ENCODE measurements at places on chromosomes 12 and 14.

- peak; percentile 19 for DNase-seq
These were observed 133.1 kb downstream of the LRIG3 start for GRCh38 chr12:58787021-58787760.

- no peak for DNase-seq
These were observed 158.4 kb upstream of the RASSF8 start for GRCh38 chr12:25800101-25800500.

DNA sequence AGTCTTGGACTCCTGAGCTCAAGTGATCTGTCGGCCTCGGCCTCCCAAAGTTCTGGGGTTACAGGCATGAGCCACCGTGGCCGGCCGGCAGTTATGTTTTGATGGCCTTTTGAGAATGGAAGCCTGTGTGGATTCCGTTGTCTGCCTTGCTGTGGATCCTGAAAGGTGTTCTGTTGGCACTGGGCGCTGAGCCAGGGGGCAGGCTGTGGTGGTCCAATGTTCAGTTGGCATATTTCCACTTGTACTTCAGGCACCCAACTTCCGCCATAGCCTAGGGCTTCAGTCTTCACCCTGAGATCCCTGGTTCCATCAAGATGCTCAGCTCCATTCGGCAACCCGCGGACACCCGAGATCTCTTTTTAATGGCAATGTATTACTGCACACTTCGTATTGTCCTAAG lies 6.3 kb upstream of the RPLP0 start:
- DNase-seq: no peak

GRCh38 chr12:107429006-107429705 lies 256.4 kb upstream of the PWP1 start:
- peak; percentile 4 for DNase-seq

GRCh38 chr12:53180931-53181645 lies 363 bp upstream of the CSAD start:
- DNase-seq: no peak

GRCh38 chr14:42475289-42475688 lies 868.6 kb downstream of the LRFN5 start:
- DNase-seq: no peak

DNA sequence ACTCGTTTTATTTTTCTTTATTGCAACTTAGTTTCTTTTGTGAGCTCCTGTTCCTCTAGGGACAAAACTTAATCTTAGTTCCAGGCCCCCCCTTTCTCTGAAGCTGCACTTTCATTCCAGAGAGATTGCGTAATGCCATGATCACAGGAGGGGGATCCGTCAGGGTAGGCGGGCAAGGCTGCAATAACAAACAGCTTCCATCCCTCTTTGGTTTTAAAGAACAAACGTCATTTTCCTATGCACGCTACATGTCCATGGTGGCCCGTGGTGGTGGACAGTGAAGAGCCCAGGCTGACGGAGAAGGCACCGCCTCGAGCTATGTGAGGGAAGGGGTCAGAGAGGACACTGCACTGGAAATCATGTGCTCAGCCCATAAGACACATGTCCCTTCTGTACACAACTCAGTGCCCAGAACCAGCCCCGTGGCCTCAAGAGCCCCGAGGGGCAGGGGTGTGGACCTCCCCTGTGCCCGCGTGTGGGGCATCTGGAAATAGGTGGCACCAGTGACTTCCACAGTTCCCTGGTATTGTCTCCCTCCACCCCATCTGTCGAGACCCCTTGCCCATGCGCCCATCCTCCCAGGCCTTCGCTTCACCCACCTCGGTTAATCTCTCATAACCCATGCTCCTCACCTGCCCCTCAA lies 161.4 kb downstream of the ADGRD1 start:
- DNase-seq: no peak

DNA sequence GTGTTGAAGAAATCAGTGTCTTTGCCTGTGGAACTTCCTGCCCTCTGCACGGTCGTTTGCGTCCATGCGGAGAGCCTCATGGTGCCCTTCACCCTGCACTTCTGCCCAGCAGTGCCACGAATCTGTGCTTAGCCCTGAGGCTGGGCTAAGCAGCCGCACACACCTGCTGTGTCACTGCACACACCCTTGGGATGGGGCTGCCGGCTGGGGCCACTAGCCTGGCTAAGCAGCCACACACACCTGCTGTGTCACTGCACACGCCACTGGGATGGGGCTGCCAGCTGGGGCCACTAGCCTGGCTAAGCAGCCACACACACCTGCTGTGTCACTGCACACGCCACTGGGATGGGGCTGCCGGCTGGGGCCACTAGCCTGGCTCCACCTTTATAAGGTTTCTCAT lies 188.5 kb downstream of the KIF26A start:
- no peak for DNase-seq

GRCh38 chr12:52423661-52424500 lies 10.3 kb downstream of the KRT75 start:
- DNase-seq: no peak

- no peak for DNase-seq
These were observed 40.0 kb upstream of the NID2 start for GRCh38 chr14:52108823-52109222.

GRCh38 chr12:45568808-45569207 lies 160.7 kb upstream of the ARID2 start:
- DNase-seq: no peak

GRCh38 chr12:12718853-12719252 lies 1.7 kb downstream of the CDKN1B start:
- DNase-seq: no peak

GRCh38 chr14:101017806-101018560 lies 114.5 kb upstream of the RTL1 start:
- no peak for DNase-seq

DNA sequence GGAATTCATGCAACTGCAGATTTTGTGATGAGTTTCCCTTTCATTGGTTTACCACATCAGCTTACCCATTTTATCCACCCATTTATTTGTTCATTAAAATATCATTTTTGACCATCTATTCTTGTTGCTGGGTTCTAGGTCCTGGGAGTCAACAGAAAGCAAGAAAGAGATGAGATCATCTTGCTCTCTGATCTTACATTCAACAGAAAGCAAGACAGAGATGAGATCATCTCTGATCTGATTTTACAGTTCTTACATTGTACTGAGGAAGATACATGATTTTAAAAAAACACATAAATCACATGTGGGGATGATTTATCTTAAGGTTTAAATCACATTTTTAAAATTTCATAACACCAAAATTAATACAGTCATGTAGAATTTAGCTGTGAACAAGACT lies 2.3 kb downstream of the TAS2R46 start:
- no peak for DNase-seq

- DNase-seq: no peak
These were observed 189.6 kb downstream of the RBM19 start for GRCh38 chr12:113776536-113776935.

- DNase-seq: no peak
These were observed 614.9 kb downstream of the VRK1 start for GRCh38 chr14:97411938-97412612.

DNA sequence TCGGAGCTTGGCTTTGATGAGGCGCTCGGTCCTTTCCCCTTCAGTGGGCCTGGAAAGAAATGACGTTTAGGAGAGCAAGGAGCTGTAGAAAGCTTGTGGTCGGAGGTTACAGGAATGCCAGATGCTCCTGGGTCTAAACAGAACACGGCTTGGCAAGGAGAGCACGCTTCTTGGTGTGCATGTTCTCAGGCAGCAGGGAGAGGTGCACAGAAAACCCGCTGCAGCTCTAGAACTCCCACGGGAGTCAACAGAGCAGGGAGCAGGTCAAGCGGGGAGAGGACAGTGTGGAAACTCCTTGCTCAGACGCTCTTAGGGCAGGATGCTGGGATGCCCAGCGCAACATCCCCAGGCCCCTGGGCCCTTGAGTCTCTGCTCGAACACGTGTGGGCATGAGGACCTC lies 51.0 kb downstream of the SSH1 start:
- no peak for DNase-seq

DNA sequence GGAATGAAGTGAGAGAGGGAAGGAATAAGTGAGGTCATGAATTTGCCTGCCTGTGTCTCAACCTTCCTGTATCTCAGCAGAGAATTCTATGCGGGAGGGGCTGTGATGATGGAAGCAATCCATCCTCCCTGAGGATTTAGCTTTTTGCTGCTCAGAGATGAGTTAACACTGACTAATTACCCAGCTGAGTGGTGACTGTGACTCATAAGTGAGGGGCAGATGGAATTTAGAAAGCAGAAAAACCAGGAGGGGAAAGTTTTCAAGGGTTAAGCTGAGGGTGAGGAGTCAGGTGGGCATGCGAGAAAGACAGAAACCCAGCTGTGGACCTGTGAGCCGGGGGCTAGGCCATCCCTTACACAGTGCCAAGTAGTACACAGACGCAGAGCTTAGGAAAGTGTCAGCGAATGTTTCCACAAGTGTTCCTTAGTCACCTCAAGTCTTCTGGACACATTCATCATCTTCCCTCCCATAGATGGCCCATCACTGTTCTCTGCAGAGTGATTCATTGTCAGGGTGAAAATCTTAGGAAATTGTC lies 277.9 kb downstream of the IPO8 start:
- no peak for DNase-seq

- no peak for DNase-seq
These were observed 1094.3 kb downstream of the VRK1 start for GRCh38 chr14:97891515-97891914.

DNA sequence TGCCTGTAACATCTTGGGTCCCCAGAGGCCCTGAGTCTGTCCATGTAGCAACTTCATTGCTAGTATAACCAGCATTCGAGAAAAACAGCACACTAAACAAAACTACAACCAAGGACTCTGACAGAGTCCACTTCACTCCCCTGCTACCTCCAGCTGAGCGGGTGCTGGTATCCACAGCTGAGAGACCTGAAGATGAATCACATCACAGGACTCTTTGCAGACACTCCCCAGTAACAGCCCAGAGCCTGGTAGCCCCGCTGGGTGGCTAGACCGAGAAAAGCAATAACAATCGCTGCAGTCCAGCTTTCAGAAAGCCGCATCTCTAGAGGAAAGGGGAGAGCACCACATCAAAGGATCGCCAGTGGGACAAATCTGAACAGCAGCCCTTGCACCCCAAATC lies 9.0 kb upstream of the IQSEC3 start:
- DNase-seq: no peak

DNA sequence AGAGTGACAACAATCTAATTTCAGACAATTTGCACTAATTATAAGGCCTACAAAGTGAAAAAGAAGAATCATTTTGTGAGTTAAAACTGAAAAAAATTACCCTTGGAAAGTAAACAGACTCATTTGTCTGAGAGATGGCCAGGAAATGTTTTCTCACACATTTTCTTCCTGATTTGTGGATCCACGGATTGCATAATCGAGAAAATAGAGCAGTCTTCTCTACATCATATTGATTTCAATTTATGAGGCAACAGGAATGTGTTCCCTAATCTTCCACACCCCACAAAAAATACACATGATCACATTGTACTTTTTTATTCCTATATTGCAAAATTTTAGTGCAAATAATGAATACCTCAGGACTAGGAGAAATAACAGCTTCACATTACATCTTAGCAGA lies 160.8 kb downstream of the CCER1 start:
- DNase-seq: no peak

DNA sequence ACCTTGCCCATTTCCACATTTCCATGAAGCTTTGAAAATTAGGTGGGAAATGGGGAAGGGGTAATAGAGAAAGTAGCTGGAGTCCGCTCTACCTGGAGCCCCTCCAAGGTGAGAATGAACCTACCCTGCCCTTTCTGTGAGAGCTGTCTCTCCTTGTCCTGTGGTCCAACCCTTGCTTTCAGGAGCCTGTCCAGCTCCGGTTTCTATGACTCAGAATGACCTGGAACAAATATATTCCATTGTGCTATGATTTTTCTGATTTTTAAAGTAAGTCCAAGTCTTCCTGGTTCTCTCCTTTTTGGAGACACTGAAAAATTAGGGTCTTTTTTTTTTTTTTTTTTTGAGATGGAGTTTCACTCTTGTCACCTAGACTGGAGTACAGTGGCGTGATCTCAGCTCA lies 89.1 kb upstream of the VASH1 start:
- no peak for DNase-seq

DNA sequence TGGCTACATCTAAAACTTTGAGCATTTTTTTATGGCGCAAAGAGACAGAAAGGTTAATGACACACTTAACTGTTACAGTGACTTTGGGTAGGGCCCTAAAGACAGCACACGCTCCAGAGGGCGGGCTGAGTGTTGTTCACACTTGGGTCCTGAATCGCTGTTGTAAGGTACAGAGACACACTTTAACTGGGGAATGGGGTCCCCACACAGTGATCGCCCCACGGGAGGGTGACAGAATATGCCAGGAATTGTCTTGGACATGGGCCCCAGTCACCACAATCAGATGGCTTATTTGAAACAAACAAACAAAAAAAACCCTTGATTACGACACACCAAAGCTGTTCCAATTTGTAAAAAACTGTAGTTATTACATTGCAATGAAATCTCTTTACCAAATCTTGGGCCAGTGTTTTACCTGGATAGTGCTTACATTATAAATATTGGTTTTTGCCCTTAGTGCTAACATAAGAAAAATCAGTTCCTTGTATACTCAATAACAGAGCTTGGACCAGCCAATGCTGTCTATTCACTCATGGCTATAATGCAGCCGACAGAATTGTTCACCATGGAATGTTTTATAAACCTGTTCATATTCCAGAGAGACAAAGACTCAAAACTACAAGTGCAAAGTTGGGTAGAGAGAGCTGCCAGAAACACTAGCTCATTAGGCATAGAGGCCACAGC lies 28.3 kb downstream of the KCTD10 start:
- no peak for DNase-seq

DNA sequence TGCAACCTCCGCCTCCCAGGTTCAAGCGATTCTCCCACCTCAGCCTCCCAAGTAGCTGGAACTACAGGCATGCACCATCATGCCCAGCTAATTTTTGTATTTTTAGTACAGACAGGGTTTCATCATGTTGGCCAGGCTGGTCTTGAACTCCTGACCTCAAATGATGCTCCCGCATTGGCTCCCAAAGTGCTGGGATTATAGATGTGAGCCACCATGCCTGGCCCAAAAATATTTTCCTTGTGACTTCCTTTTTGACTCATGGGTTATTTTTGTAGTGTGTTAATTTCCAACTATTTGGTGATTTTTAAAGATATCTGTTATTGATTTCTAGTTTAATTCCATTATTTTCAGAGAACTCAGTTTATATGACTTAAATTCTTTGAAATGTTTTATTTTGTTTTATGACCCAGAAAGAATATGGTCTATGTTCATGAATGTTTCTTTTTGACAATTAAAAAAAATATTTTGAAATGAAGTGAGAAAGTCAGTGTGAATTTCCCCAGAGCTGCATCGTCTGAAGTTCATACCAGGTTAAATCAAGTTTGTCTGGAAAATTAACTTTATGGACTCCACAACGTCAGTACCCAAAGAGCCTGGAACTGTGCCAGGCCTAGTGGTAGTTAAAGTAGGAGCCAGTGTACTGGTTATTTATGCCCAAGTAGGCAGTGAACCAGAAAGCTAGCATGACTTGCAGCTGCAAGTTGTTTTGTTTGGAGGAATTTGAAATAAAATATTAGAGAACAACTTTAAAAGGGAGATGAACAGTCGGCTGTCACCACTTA lies 2.8 kb upstream of the CDKL1 start:
- no peak for DNase-seq

- no peak for DNase-seq
These were observed 7.9 kb downstream of the GSC start for GRCh38 chr14:94761997-94762377.

GRCh38 chr12:39627914-39628313 lies 8.3 kb upstream of the ABCD2 start:
- DNase-seq: no peak

- no peak for DNase-seq
These were observed 727.6 kb downstream of the DIO2 start for GRCh38 chr14:79483477-79484388.
